ENCODE measurements at places on chromosomes 4 and X.

DNA sequence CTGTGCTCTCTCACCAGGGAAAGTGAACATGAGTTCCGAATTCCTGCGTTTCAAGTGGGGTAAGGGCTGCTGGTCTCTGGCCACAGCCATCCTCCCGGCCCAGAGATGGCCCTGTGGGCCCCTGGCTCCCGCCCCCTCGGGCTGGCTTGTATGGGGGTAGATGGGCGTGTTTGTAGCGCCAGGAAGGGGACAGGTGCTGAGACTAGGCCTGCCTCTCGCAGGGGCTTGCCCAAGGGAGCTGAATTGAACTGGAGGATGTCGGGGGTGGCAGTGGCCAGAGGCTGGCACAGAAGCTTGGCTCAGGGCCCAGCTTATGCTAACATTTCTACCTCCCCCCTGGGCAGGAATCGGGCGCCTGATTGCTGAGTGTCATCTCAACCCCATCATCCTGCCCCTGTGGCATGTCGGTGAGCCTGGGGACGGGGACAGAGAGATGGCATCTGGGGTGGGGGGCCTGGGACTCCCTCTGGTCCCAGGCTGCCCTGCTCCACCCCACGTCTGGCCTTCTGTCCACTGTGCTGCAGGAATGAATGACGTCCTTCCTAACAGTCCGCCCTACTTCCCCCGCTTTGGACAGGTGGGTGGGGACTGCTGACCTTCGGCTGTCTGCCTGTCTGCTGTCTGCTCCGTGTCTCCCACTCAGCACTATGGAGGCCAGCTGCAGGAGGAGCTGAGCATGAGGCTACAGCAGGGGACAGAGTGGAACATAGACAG lies 8.5 kb downstream of the TAFAZZIN start:
- no peak for DNase-seq

GRCh38 chr4:172947594-172947993 lies 221.0 kb upstream of the GALNT7 start:
- no peak for DNase-seq

GRCh38 chrX:152988536-152989291 lies 5.2 kb downstream of the PNMA5 start:
- no peak for DNase-seq

GRCh38 chrX:148290931-148291330 lies 209.5 kb upstream of the AFF2 start:
- DNase-seq: no peak

- no peak for DNase-seq
Measured at GRCh38 chrX:2385224-2385623, 115.6 kb downstream of the DHRSX start.

GRCh38 chr4:148984951-148985350 lies 542.7 kb upstream of the NR3C2 start:
- no peak for DNase-seq

DNA sequence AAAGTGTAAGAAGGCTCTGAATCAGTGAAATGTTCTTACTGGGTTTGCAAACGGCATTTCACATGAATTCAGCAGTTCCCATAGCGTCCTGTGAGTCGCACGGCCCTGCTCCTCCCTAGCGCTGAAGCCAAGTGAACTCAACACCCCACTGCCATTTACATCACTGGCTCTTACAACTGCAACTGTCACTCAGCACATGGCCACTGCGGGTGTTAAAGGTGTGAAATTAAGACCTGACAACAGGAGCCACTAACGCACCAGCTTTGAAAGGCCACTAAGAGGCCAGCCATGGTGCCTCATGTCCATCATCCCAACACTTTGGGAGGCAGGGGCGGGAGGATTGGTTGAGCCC lies 31.7 kb downstream of the RNF212 start:
- DNase-seq: no peak

GRCh38 chr4:152209772-152210493 lies 326.0 kb downstream of the FBXW7 start:
- DNase-seq: no peak

Measured in stimulated activated CD8-positive, alpha-beta memory T cell treated with anti-CD3 and anti-CD28 coated beads, Interleukin-7, amount 100 ng/mL, for 24 hours (primary cell).